Activated effector memory CD4-positive, alpha-beta T cell treated with Interleukin-2 at 50 U/mL for 16 hours (primary cell): ENCODE measurements at places on chromosomes 2 and 18.

GRCh38 chr2:24613154-24613814 is 122.2 kb downstream of the NCOA1 start:
- no peak for DNase-seq

GRCh38 chr2:141741652-141742051 is 389.2 kb downstream of the LRP1B start:
- DNase-seq, result no peak

- no peak for DNase-seq
Observed at GRCh38 chr2:168796583-168797285, 5.7 kb upstream of the NOSTRIN start.

- DNase-seq, result no peak
Observed at GRCh38 chr2:61179701-61180639, 18.0 kb downstream of the C2orf74 start.

- no peak for DNase-seq
Observed at GRCh38 chr2:128155970-128156369, 65.0 kb downstream of the UGGT1 start.

DNA sequence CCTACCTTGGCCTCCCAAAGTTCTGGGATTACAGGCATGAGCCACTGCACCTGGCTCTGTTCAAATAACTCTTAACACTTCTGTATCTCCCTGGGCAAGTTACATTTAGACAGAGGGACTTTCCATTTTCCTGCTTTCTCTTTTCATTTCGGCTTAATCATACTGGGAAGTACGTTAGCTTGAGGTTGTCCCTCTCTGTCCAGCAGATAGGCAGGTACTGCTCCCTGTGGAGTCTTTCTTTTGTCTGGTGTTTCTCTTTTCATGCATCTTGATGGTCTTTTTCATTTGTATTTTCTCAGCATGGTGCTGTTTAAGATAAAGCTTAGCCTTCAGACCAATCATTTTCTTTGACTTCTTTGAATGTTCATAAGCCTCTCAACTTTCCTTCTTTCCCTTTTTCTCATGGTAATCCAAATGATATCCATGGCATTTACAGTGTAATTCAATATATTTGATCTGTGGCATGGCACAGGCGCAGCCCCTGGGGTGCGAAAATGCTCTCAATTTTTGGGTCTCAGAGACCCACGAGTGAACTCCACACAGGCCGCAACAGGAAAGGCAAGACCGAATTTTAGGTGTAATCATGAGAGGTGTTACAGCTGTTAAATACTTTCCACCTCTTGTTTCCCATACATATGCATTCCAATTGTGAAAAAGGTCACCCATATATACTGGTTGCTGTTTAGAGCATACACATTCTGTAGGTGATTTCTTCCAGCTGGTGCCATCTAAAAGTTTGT is 99.9 kb upstream of the MYO3B start:
- DNase-seq, result no peak

DNA sequence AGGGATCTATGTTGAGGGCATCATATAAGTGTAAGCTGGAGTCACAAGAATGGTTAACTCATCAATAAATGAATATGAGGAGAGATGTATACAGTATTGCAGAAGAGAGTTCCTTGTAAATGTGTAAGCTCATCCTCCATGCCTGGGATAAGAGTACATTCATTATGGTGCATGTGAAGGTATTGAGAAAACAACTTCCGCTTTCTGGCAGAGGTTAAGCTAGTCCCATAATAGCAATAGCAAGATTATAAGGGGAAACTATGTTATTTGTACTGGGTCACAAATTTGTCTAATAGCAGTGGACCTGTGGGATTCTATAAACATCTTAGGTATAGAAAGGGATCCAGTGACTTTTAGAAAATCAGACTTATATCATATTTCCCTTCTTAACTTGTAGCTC is 44.1 kb downstream of the SCN2A start:
- no peak for DNase-seq

GRCh38 chr2:64942693-64943092 is 46.5 kb upstream of the SLC1A4 start:
- no peak for DNase-seq

GRCh38 chr18:22667156-22667555 is 249.4 kb upstream of the CTAGE1 start:
- no peak for DNase-seq

GRCh38 chr2:158966312-158966711 is 2.1 kb upstream of the TANC1 start:
- DNase-seq, result no peak

DNA sequence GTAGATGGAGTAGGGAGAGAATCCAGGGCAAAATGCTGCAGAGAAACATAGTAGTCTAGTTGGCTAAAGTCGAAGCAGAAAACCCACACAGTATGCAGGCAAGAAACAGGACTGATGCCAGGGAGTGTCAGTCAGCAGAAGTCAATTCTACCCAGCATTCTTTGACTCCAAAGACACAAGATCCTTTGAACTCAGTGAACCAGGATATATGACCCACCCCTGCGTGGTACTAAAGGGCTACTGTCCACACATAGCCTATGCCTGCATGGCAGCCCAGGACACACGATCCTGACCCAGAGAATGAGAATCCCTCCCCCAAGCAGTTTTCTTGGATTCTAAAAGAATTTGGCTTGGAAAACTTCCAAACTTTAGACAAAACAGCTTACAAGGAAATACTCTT is 42.5 kb downstream of the ALK start:
- DNase-seq, result no peak

GRCh38 chr2:12685145-12685544 is 31.6 kb upstream of the TRIB2 start:
- no peak for DNase-seq

DNA sequence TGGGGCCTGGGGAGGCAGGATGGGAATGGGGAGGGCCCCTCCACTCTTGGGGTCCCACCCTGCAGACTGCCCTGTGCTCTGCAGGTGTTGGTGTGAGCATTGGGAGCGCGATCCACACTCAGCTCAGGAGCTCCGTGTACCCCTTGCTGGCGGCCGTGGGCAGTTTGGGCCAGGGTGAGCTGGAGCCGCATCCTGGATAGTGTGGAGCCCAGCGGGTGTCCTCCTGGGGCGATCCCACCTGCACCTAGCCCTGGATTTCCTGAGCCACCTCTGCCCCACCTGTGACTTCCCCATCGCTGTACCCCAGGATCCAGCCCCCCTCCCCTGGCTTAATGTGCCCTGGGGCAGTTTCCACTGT is 2.6 kb downstream of the PROM2 start:
- DNase-seq, result no peak

GRCh38 chr2:234683950-234684349 is 187.1 kb upstream of the ARL4C start:
- no peak for DNase-seq

DNA sequence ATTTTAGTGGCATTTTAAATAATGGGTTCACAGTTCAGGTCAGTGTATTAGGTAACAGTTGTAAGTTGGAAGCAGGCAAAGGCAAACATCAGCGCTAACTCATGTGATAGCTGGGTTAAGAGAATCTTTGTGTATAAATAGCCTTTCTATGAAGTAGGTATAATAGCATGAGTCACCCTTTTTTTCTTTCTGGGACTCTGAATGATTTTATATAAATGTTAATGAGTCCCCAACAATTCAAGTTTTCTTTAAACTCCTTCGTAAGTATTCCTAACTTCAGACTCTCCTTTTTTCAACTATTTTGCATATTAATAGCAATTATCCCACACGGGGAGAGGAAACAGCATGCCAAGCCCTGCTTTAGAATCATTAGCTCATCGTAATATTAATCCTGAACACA is 384.3 kb downstream of the PIK3C3 start:
- DNase-seq, result no peak

DNA sequence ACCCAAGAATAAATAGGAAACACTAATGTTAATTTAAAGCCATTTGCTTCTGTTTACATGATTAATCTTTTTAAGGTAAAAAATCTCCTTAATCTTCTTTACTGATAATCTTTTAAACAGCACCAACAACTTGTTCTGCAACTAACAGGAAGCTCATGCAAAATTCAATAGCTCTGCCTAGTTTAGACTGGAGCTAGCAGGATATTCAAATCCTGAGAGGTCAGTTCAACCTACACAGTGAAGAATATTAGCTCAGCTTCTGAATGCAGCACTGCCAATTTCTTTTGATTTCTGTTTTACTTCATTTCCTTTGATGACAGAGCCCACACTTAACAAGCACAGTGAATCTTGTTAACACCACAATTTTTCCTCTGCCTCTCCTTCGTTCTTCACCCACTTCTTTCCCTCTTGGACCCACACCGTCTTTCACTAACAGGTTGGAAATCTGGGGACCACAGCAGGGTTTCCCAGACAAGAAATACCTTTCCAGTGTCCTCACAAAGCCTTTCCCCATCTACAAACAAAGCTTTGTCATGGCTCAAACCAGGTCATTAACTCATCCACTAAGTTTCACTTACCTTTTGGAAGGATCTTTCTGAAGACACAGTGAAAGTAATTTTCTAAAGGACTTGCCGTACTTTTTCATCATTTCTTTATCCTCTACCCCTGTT is 109.8 kb downstream of the STK39 start:
- no peak for DNase-seq

DNA sequence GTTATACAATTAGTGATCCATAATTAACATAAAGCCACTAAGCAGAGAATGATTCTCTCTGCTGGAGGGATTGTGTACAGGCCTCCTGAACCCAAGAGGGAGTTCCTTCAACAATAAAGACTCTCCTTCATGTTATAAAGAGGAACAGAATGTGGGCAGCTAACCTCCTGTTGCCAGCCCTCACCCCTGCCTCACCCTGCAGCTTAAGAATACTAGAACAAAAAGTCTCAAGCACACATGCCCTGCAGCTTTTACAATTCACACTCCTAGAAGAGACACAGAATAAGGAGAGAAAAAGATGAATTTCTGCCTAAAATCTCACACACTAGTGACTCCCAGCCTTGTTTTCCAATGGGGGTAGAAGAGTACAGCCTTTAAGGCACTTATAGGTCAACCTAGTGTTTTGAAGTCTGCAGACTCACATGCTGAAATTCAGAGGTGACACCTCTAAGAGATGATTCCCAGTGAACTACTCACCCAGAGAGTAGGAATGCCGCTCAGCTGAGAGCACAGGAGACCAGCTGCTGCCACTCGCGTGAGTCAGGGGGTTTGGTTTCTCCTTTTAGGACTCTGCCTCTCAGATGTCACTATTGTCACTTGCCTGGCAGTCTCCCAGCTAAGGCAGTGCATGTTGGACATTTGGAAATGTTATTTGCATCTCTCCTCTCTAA is 32.5 kb upstream of the IL1RL1 start:
- no peak for DNase-seq

- DNase-seq, result no peak
Observed at GRCh38 chr2:177733-178132, 86.1 kb downstream of the SH3YL1 start.

GRCh38 chr2:212195626-212196025 is 343.0 kb downstream of the ERBB4 start:
- no peak for DNase-seq

- DNase-seq, result no peak
Observed at GRCh38 chr2:149050188-149050587, 11.7 kb downstream of the LYPD6B start.

DNA sequence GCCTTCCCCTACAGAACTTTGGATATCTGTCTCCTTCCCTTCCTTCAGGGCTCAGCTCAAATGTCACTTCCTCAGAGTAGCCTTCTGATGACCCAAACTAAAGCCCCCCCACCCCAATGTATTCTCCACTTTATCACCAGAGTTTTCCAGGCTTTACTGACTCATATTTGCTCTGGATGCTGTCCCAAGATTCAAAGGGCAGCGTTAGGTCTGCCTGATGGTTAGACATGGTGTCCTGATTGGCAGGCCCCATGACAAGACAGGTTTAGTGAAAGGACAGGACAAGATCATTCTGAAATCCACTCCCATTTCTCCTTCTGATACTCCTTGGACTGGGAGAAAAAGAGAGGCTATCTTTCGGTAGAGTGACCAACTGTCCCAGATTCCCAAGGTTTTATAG is 22.6 kb upstream of the RPIA start:
- DNase-seq, result no peak

- no peak for DNase-seq
Observed at GRCh38 chr2:44952806-44953498, 11.4 kb downstream of the SIX3 start.

DNA sequence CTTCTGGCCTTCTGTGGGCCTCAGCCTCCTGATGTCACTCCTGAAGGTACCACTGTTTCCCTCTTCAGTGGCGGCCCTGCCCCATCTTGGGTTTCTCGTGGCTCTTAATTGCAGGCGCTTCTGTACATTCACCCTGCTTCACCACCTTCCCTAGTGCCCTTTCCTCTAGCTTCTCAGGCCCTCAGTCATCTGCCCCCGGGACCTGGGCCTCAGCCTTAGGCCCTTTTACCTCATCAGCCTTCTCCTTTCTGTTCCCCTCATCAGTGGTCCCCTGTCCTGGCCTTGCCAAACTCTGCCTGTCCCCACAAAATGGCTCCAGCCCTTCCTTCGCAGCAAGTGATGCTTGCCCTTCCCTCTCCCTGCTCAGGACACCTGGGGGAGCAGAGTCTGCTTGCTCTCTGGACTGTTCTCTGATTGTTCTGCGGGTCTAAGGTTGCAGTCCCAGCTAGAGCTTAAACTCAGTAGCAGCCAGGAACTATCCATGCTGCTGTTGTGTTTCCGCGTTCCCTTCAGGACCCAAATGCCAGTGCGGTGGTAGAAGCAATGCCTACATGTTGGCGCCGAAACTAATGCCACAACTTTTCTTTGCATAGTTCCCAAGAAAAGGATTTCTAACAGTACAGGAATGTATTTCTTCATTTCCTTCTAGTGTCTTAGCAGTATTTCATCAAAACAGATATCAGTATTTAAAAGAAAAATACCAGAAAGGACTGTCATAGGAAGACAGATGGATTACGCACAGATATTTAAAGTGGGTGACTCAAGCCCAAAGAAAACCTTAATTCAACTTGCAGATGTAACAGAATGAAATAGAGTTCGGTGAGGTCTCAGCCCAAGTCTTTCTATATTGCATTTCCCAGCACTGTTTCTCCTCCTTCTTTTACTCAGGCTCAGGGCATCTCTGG is 7.5 kb downstream of the ASB1 start:
- DNase-seq, result no peak

GRCh38 chr2:65331336-65332025 is 100.9 kb downstream of the SPRED2 start:
- DNase-seq, result no peak

- DNase-seq, result no peak
Observed at GRCh38 chr18:48308755-48309575, 100.2 kb downstream of the ZBTB7C start.

GRCh38 chr2:84749442-84749841 is 131.4 kb downstream of the TRABD2A start:
- no peak for DNase-seq

- DNase-seq, result no peak
Observed at GRCh38 chr18:45231617-45232016, 383.7 kb upstream of the SLC14A2 start.

GRCh38 chr2:39247512-39248043 is 3.8 kb upstream of the CDKL4 start:
- no peak for DNase-seq

- no peak for DNase-seq
Observed at GRCh38 chr2:175823002-175823706, 178.9 kb downstream of the LNPK start.

- no peak for DNase-seq
Observed at GRCh38 chr2:50753234-50753633, 278.7 kb downstream of the NRXN1 start.

GRCh38 chr2:216660496-216660895 is 27.3 kb downstream of the IGFBP2 start:
- no peak for DNase-seq
